Stimulated activated CD8-positive, alpha-beta memory T cell treated with anti-CD3 and anti-CD28 coated beads, Interleukin-15, amount 100 ng/mL, for 48 hours (primary cell): ENCODE measurements at places on chromosomes 16 and 17.

- DNase-seq: no peak
Observed at GRCh38 chr17:39761861-39762496, 24.2 kb downstream of the GRB7 start.

DNA sequence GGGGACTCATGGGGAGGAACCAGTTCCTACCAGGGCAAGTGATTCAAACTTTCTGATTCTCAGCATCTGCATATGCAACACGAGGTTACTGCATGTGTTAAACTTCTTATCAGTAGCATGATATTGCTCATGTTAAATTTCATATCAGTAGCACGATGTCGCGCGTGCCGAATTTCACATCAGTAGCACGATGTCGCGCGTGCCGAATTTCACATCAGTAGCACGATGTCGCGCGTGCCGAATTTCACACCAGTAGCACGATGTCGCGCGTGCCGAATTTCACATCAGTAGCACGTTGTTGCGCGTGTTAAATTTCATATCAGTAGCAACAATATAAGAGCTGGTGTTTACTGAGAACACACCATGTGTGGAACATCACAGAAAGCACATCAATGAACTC lies 221.6 kb downstream of the GSG1L start:
- no peak for DNase-seq

GRCh38 chr17:80927791-80928216 lies 63.8 kb upstream of the CHMP6 start:
- no peak for DNase-seq

DNA sequence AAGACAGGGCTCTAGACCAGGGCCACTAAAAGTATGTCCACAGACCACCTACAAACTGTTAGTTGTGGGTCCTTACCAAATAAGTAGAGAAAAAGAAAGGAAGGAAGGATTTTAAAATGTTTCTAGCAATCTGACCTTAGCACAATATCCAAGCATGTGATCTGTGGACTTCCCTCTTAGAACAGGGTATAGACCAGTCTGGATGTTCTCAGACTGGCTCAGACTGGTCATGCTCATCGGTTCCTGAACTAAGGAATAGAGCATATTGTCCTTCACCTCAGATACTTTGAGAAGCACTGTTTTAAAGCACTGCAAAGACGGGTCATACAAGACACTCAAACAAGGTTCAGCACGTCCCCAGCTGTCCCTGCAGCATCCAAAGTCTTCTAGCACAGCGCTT lies 25.8 kb downstream of the CUEDC1 start:
- DNase-seq: no peak

GRCh38 chr17:59807892-59808509 lies 84.7 kb downstream of the TUBD1 start:
- DNase-seq: no peak

DNA sequence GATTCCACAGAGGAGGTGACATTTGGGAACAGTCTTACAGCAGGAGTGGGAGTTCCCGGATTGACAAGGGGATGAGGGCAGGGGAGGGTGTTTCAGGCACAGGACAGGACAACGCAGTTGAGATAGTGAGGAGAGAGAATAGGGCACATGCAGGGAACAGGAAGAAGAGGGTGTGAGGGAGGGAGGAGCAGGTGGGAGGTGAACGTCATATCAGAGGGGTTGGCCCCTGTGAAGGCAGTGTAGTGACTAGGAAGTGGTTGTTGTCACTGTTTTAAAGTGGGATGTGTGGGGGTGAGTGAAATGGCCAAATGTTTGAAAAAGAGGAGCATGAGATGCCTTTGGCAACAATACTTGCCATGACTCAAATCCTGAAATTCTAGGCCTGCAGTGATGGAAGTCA lies 12.2 kb downstream of the PRKCB start:
- no peak for DNase-seq

GRCh38 chr17:57604771-57605674 lies 140.1 kb downstream of the CCDC182 start:
- DNase-seq: no peak

DNA sequence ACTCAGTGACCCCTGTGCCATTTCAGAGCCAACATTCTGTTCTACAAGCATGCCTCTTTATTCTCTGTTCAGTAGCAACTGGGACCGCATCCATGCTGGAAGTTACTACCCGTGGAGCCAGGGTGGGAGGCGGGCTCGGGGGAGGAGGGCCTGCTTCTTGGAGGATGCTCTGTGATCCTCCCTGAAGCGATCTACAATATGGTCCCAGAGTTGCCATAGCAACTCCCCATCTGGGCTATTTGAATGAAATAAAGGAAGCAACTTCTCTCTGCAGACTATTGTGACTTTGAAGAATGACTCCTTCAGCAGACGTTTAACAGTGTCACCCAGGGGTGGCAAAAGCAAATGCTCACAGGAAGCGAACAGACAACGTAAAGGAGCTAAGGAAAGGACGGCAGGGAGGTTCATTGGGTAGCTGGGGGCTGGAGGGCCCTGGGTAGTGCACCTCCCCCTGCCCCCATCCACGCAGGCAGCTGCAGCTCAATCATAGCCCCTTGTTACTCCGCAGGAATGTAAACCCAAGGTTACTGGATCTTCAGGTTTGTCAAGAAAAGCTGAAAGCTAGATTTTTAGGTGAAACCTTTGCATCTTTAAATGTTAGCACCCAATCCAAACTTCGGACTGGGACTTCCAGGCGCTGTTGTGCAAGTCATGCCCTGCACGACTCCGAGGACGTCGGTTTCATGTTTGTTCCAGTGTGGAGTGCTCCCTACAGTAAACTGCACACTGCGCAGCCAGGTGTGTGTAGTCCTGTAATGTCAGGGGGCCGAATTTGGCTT lies 51.1 kb upstream of the MEAK7 start:
- DNase-seq: no peak

GRCh38 chr17:6072157-6072556 lies 2.0 kb downstream of the WSCD1 start:
- no peak for DNase-seq

GRCh38 chr16:56505181-56505580 lies 14.6 kb downstream of the BBS2 start:
- no peak for DNase-seq

DNA sequence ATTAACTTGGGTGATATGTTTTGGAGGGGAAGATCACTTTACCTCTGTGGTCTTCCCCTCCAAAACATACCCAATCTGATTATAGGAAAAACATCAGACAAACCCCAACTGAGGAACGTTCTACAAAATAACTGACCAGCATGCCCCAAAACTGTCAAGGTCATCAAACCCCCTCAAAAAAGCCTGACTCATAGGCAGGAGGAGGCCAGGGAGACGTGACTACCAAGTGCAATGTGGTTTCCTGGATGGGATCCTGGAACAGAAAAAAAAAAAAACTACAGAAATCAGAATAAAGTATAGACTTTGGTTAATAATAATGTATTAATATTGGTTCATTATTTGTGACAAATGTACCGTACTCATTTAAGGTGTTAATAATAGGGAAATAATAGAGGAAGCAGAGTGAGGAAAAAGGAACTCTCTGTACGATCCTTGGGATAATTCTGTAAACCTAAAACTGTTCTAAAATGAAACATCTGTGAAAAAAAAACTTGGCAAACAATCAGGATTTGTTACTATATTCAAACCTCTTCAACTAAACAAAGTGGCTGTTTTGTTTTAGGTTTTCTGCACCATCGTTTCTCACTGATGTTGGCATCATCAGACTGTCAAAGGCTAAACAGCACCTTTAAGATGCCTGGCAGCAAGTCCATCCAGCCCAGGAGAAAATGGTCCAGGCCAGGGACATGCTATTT lies 266.7 kb upstream of the SDK2 start:
- DNase-seq: no peak

GRCh38 chr17:73255671-73256181 lies 6.0 kb downstream of the CPSF4L start:
- DNase-seq: no peak

- DNase-seq: no peak
Observed at GRCh38 chr16:49236216-49236615, 45.4 kb downstream of the CBLN1 start.

GRCh38 chr17:71635187-71635586 lies 485.6 kb upstream of the SOX9 start:
- DNase-seq: no peak

DNA sequence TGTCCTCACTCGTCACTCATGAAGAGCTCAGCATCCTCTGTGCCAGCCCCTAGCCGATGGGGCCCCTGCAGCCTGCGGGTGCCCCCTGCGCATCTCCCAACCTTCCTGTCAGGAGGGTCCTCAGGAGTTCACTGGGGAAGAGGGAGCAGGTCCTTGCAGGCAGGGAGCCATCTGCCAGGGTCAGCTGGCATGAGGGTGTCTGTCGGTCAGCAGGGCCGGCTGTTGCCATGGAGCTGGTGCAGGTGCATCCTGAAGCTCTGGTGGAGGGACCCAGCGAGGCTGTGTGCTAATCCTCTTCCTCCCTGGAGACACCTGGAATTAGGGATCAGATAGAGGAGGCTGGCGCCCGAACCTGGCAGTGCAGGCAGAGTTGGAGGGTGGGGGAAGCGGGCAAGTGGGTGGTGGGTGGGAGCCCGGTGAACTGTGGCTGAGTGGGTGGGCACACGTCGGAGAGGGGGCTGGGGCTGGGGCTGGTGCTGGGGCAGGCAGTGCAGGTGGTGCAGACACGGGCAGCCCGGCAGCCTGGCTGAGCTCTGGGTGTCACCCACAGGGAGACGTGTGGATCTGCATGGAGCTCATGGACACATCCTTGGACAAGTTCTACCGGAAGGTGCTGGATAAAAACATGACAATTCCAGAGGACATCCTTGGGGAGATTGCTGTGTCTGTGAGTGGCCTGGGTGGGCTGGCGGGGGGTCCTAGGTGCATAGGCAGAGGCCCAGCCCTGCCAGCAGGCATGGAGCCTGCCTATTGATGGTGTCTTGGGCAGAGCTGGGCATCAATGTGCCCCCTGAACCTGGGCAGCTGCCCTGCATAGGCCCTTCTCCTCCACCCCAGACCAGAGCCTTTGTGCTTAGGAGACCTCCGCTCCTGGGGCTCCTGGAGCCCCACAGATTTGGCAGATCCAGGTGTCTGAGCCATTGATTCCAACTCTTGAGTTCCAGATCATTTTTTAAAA lies 17.4 kb downstream of the MAP2K3 start:
- DNase-seq: no peak

GRCh38 chr17:62714016-62714777 lies 86.7 kb downstream of the MRC2 start:
- no peak for DNase-seq

GRCh38 chr17:15651583-15652110 lies 32.1 kb upstream of the FBXW10B start:
- no peak for DNase-seq

GRCh38 chr17:67080804-67081203 lies 36.5 kb downstream of the CACNG1 start:
- DNase-seq: no peak

DNA sequence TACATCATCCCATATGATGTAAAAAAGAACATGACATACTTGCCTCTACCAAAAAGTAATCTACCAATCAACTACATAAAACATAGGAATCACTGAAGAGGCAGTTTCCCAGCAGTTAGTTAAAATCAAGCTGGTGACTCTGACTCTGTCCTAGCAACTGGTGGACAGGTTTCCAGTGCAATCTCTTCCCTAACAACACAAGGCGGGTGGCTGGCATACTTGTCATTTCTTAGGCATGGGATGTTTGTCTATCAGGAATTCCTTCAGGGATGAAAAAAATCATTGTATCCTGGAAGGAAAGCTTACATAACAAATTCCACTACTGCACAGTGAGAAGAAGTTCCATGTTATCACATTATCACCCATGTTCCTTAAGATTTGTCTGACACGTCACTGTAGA lies 50.9 kb downstream of the HELZ start:
- no peak for DNase-seq

- no peak for DNase-seq
Observed at GRCh38 chr17:41345992-41346391, 4.6 kb downstream of the KRT33A start.

DNA sequence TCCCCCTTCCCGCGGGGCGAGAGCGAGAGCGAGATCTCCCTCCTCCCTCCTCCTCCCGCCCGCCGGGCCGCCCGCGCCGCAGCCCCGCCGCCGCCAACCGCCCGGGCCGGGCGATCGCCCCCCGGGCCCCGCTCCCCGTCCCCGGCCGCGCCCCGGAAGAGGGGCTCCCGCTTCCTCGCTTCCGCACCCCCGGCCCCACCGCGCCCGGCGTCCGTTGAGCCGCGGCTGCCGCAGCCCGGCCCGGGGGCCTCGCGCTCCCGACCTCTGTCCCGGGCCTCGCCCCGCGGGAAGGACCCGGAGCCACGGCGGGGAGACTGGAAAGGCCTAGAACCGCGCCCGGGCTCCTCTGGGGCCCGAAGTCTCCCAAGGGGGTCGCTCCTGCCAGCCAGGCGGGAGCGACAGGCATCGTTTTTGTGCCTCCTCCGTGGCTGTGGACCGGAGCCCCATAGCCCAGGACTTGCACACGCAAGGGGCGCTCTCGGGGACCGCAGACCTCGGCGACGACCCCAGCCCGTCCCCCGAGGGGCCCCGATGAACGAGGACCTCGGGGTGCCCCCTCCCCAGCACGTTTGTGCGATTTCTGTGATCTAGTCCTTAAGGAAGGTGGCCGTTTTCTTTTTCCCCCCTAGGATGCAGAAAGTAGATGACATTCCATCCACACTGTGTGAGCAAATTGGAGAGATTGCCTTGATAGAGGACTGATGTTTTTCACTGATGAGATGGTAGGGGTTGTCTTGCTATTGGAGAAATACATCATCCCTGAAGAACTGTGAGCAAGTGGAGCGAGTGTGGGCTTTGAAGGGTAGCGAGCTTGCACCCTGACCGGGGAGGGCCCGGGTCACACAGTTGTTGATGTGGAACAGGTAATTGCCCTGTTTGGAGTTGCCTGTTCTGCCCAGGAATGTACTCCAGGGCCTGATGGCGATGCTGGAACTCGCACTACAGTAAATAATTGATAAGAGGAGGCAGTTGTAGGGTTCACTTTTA lies 611 bp downstream of the BANP start:
- DNase-seq: no peak

DNA sequence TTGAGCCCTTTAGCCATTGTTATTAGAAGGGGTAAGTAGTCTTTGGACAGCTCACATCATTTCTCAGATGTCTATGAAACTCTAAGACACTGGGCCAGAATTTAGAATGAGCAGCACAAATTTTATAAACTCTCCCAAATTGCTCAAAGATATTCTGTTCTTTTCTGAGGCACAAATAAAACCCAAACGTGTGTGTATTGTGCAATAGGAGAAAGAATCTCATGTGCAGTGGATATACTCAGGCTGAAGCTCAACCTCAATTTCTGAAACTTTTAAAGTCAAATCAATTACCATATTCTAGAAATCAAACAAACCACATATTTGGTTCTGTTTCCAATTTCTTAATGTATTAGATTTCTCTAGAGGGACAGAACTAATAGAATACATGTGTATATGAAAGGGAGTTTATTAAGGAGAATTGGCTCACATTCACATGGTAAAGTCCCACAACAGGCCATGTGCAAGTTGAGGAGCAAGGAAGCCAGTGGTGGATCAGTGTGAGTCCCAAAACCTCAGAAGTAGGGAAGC lies 403.6 kb downstream of the RBFOX1 start:
- DNase-seq: no peak

DNA sequence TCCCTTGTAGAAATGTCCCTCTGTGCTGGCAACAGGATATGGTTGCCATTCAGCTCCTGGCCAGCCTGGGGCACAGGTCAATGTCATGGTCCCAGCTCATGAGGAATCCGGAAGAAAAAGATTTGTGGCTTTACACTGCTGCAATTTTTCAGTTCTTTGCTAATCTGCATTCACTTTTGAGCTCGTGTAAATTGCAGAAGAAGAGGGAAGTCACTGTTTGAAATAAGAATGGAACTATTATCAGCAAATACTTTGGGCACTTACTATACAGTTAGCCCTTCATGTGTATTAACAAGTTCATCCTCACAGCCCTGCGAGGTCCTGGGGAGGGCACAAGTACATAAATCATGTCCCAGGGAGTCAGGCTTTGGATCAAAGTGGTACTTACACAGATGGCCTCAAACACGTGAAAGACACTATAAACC lies 14.2 kb downstream of the SLC47A2 start:
- DNase-seq: no peak

- no peak for DNase-seq
Observed at GRCh38 chr17:50220811-50221210, 19.4 kb upstream of the COL1A1 start.
